ENCODE measurements at places on chromosomes 13 and 19. TPM values are rescaled to one million over a fixed set of nuclear protein-coding genes. Genes with fewer than 3 reads are reported as not detected.

Gene FPR3
- total RNA-seq = not detected

Gene ZNF470
- total RNA-seq = 2.5 TPM

Gene SIGLEC12
- 0.35 TPM for total RNA-seq

DNA sequence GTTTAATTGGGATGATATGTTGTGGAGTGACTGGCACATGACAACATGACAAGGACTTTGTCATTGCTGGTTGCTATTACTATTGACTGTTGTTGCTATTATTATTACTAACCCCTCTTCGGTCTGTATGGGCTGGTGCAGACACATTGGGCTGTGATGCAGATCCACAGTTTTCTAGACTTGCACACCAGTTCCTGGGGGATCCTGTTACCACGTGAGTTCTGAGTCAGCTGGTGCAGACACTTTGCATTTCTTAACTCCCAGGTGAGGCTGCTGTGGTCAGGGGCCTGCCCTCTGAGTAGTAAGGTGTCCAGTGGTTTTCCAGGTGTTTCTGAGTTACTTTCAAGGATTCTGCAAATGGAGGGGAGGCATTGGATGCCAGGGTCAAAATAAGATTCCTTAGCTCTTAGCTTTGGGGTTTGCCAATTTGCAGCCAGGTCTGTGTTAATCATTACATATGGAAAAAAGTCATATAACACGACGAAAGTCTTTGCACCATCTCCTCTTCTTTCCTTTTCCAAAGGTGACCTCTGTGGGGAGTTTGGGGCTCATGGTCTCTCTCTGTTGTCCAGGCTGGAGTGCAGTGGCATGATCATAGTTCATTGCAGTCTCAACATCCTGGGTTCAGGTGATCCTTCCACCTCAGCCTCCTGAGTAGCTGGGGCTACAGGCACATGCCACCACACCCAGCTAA lies 19.3 kb downstream of the BICRA start:
- DNase-seq = no peak

DNA sequence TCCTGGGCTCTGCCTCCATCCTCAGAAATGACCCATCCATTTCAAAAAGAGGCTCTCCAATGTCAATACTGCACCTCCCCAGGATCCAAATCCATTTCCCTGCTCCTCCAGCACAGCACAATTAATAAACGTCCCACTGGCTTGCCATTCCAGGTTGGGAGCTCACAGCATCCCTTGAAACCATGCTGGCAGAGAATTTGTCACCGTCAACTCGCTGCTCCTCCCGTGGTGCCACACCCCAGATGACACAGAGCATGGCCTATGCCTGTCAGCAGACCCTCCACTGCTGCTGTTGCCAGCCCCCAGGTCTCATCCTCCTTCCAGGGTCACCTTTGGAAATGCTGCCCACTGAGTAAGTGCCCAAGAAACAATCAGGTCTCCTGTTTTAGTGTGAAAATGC lies 53.0 kb upstream of the UQCRFS1 start:
- DNase-seq = no peak

DNA sequence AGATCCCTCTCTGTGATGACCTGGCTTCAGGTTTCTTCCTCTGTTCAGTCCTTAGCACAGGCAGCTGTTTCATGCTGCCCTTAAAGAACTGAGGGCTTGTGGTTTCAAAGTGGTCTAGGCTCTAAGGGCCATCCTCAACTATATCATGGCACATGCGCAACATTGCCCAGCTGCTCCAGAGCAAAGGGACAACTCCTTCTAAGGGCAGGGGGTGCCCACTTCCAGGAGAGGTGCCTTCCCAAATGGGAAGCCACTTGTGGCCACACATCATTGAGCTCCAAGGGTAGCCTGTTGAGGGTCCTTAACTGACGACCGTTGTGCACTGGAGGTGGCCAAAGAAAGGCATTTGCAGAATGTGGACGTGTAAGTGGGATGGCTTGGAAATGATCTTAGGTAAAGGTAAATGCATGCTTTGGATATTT lies 7.3 kb downstream of the GPR183 start:
- no peak for DNase-seq

GRCh38 chr19:36244066-36244465 lies 29.2 kb downstream of the ZNF146 start:
- DNase-seq = no peak

DNA sequence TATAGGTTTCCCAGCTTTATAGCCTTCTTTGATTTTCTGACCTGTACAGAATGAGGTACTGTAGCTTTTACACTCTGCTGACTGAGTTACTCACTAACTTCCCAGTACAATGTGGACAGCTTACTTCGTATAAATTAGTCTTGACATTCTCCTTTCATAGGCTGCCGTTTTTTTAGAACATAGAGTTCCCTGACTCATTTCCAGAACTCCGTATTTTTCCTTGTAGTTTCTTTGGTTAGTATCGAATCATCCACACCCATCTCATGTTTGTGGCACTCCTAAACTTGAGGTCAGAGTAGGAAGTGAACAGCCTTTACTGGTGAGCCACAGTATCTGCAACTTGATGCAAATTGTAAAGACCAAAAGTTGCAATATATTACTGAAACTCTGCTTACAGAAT lies 303.9 kb downstream of the SLITRK5 start:
- DNase-seq = no peak

- no peak for DNase-seq
These were observed 31.4 kb upstream of the TPTE2 start for GRCh38 chr13:19592657-19593180.

DNA sequence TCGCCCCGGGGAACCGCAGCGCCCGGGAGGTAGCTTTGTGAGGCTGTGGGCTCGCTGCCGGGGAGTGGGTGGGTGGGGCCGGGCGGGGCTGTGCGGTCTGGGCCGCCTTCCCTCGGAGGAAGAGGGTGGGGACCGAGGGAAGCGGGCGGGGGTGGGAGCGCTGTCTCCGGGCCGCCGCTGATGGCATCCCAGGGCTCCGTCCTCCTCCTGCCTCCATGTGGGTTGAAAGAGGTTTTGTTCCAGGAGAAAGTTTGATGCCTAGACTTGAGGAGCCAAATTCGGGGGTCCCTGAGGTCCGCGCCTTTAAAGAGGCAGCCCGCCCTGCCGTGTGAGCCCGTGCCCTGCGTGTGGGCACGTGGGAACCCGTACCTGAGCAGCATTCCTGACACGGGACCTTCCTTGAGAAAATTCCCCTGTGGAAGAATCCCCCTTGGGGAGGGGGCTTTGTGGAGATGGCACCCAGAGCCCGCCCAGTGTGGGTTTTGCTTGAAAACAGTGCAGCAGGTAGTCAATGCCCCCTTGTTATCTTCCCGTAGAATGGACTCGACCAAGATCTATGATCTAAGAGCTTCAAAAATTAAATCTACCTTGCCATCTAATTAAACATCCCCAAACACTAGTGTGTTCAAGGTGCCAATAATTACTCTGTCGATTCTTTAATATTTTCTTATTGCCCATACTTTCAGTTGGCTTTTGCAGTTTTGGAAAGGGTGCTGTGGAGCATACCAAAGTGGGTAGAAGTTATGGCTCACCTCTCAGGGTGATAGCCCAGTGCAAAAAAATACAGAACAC lies 107.8 kb downstream of the RXFP2 start:
- DNase-seq = no peak

Gene SBK2
- total RNA-seq = not detected

Gene PALM
- not detected for total RNA-seq

DNA sequence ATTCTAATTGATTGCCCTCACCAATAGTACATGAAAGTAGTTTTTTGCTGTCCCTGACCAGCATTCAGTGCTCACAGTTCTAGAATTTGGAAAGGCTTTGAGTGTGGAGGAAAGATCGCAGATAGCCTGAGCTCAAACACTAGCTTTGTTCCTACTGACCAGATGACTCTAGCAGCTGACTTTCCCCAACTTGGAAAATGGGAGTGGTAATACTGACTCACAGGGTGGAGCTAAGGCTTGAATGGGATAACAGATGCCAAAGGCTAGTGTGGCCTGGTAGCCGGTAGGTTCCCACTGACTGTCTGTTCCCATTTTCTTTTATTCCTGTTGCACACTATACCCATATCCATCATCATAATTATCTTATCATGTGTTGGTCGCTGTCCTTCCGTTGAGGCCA lies 3.7 kb downstream of the ZSCAN22 start:
- DNase-seq = no peak

Gene SHC2
- not detected for total RNA-seq

DNA sequence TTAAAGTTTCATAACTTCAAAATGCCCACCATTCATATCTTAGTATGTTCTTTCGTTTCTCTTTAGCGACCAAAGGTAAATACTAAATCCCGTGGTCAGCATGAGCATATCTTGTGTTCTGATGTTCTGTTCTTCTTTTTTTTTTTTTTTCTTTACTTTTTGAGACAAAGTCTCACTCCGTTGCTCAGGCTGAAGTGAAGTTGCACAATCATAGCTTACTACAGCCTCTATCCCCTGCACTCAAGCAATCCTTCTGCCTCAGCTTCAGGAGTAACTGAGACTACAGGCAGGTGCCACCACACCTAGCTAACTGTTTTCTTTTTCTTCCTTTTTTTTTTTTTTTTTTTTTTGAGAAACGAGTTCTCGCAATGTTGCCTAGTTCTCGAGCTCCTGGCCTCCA lies 60.9 kb upstream of the ATP12A start:
- no peak for DNase-seq

DNA sequence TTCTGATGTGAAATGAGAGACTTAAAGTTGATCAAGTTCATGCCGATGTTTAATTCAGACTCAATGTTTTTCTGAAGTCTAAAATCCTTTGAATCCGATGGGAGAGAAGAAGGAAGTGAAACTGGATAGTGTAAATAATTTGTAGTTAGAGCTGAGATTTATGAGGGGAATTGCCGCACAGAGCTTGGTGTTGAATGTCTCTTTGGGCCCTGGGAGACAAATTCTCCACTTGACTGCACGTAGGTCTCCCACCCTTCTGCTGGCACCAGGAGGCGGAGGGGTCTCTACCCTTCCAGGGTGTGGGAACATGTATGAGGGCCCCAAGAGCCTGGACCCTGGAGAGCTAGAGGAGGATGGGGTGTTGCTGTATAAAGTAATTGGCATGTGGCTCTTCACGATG lies 140.8 kb upstream of the SERP2 start:
- no peak for DNase-seq

DNA sequence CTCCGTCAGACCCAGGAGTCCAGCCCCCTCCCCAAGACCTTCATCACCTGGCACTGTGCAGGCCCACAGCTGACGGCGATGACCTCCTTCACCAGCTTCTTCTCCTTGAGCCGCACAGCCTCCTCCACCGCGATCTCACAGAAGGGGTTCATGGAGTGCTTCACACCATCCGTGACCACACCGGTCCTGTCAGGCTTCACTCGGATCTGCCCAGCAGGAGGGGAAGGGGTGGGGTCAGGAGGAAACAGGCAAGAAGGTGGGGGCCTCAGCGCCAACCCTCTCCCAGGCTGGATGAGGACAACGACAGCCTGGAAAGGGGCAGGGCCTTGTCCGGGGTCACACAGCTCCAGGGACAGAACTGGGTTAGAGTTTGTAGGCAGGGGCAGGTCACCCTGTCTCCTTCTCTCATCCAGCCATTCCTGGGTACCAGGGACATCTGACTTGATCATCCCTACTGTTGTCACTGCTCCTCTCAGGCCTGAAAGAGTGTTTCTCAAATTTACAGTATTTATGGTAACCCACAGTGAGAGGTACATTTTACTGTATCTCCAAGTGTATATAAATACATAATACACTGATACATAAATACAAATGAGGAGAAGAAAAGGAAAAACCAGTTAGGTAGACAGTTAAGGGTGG lies 12.0 kb downstream of the ETFB start:
- DNase-seq = no peak

- no peak for DNase-seq
These were observed 24.4 kb downstream of the CELF5 start for GRCh38 chr19:3248728-3249326.

DNA sequence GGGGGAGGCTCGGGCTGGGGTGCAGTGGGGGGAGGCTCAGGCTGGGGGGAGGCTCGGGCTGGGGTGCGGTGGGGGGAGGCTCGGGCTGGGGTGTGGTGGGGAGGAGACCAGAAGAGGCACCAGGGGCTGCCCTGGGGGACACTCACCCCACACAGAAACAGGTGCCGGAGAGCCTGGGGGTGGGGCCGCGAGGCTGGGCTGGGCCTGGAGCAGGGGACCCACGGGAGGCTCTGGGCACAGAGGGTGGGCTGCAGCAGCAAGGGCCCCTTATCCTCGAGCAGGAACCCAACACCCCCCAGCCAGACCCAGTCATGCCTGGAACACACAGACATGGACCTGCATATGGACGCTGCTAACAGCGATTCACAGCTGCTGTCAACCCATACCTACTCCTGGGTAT lies 34.3 kb downstream of the GPX4 start:
- DNase-seq = no peak

GRCh38 chr19:16160943-16161560 lies 12.3 kb downstream of the CIB3 start:
- DNase-seq = peak; percentile 33

All from activated CD4-positive, alpha-beta memory T cell treated with anti-CD3 and anti-CD28 coated beads, Interleukin-2, amount 10 ng/mL, durations not matched to agents 7 days and 5 days (primary cell).